ENCODE measurements at places on chromosomes 1 and 21. TPM values are rescaled to one million over a fixed set of nuclear protein-coding genes. Genes with fewer than 3 reads are reported as not detected.

KRTAP13-2 gene
- polyA plus RNA-seq: not detected

HCRTR1 gene
- polyA plus RNA-seq: 0.34 TPM

RORC gene
- 0.28 TPM for polyA plus RNA-seq

RIT1 gene
- polyA plus RNA-seq: 83.5 TPM

MLLT11 gene
- polyA plus RNA-seq: 131 TPM

TRNAU1AP gene
- polyA plus RNA-seq: 80.8 TPM

AIRE gene
- polyA plus RNA-seq: not detected
